ENCODE measurements at places on chromosomes 4 and X.

DNA sequence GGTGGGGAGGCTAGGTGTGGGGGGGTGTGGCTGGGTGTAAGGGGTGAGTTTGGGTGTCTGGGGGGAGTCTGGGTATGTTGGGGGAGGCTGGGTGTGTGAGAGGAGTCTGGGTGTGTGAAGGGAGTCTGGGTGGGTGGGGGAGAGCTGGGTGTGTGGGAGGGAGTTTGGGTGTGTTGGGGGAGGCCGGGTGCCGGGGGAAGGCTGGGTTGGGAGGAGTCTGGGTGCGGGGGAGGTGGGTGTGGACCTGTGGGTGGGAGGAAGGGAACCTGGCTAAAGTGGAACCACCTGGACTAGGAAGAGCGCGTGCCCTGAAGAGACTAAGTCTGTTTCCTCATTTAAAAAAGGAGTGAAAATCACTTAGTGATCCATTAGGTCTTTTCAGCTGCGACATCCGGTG is 18.3 kb downstream of the SPON2 start:
- no peak for DNase-seq

GRCh38 chrX:19017271-19017670 is 33.4 kb upstream of the PHKA2 start:
- DNase-seq, result no peak

- no peak for DNase-seq
Measured at GRCh38 chr4:112848911-112849310, 200.5 kb upstream of the ANK2 start.

DNA sequence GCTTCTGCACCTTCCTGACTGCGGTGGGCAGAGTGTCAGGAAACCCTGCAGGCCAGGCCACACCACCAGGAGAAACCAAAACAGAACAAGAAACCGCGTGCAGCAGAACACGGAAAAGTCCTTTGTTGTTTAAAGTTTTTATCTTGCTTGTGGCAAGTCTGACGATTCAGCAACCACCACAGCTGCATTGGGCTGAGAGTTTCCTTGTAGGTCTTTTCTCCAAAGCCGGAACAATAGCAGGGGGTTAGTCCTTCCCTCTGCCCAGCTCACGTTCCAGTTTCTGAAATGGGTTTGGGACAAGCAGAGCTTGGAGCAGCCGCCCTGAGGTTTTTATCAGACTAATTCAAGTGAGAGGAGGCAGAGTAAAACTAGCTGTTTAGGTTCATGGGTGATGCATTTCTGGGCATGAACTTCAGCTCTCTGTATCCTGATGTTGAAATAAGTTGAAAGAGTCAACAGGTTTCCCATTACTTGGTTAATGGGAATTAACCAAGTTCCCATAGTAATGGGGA is 216.9 kb downstream of the PTTG2 start:
- peak; percentile 20 for DNase-seq

DNA sequence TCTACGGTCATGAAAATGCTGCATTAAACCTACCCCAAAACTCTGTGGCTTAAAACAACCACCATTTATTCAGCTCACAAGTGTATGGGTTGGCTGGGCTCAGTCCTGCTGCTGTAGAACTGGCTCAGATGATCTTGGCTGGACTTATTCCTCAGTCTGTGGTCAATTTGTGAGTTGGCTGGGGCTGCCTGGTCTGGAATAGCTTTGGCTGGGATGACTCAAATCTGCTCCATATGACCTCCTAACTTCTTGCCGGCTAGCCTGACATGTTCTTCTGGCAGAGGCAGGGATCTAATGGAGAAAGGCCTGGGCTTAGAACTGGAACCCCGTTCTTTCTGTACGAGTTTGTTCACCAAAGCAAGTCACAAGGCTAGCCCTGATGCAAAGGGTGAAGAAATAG is 71.7 kb downstream of the CFAP299 start:
- no peak for DNase-seq

GRCh38 chr4:76504613-76505465 is 69.8 kb downstream of the SHROOM3 start:
- DNase-seq, result no peak

DNA sequence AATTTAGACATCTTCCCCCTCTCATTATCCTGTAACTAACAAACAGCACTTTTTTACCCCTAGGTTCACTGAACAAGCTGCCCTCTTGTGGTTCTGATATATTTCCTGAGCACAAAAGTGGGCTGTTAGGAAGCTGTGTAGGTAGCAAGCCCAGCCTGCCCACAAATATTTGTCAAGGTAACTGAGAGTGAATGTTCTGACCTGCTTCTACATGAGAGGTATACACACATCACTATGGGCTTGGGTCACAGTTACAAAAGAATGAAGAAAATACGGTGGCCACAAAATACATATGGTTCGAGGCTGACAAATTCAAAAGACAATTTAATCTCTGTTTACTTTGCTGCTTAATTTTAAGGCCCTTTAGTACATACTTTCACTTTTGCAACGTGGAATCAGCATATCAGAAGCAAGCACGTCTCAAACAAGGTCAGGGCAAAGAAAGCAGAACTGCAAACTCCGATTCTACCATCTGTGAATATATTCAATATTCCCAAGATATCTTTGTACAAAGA is 78.7 kb downstream of the RBM47 start:
- no peak for DNase-seq

GRCh38 chr4:10982305-10982704 is 297.7 kb upstream of the CLNK start:
- DNase-seq, result no peak

DNA sequence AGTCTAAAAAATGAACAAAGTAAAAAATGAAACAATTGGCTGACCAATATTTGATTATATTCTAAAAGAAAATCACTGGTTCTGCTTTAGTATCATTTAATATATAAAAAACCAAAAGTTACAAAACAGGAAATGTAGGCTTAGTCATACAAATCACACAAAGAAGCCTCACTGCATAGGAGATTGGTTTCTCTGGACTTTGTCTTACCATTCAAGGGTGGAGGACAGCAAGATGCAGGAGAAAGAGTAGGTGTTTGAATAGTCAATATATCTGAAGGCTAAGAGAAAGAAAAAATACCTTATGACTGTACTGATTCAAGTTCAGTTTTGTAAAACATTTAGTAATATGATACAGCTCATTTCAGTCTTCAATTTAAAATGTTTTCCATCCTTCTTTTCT is 28.6 kb upstream of the TAF9B start:
- no peak for DNase-seq

GRCh38 chr4:112451831-112452230 is 64.1 kb downstream of the NEUROG2 start:
- no peak for DNase-seq

DNA sequence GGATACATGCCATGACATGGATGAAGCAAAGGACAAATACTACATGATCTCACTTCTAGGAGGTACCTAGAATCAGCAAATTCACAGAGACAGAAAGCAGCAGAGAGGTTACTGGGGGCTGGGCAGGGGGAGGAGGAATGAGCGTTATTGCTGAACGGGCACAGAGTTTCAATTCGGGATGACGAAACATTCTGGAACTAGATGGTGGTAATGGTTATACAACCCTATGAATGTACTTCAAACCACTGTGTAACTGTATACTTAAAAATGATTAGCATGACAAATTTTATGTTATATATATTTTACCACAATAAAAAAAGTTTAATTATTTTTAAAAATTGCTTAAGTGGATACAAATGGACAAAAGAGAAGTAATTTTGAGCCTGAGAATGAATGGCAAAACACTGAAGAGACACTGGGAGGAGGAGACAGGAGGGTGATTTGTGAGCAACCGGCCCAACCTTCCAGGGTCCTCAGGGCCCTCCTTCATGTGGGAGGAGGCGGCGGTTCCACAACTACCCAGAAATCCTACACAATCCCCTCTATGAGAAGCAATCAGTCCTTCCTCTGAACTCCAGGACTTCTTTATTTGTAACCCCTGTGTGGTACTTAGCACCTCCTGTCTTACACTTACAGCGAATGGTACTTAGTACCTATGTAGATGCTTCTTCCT is 14.1 kb downstream of the ACSL1 start:
- DNase-seq, result no peak

GRCh38 chr4:80876810-80877209 is 153.7 kb upstream of the BMP3 start:
- no peak for DNase-seq

DNA sequence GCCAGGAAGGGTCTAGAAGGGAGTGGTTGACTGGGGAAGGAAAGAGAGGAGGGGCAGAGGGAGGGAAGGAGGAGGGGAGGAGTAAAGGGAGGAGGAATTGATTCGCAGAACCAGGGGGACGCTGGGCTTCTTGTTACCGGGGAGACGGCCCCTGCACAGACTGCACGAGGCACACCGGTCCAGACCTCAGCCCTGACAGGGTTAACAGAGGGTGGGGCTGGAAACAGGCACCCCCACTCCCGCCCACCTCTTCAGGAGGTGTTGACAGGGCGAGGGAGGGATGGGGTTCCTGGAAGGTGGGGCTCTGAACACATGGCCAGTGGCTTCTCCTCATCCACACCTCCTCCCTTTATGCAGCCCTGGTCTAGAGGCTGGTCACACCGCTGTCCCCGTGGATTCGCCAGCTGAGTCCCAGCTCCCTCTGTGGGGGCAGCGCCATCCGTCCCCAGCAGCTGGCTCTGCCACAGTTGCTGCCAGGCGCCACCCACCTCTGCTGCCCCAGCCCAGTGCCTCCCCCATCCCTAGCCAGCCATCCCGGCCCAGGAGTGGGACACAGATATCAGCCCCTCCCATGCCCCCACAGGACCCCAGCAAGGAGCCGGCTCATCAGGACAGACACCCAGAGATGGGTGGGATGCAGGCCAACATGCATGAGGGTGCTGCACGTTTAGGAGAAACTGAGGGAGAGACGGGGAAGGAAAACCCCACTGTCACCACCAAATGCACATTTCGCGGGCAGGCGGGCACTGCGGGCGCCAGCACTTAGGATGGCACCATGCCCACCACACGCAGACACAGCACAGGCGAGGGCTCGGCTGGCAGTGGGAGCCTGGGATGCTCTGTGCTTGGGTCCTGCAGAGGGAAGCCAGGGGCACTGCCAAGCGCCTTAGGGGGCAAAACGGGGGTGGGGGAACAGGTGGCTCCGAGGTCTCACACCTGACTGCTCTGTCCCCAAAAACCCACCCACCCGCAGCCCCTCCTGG is 87.6 kb downstream of the ABLIM2 start:
- no peak for DNase-seq

- no peak for DNase-seq
Measured at GRCh38 chrX:129058405-129058804, 464.9 kb downstream of the SMARCA1 start.

- no peak for DNase-seq
Measured at GRCh38 chr4:99161373-99162099, 17.4 kb upstream of the ADH4 start.

GRCh38 chr4:103934178-103934789 is 214.5 kb upstream of the TACR3 start:
- no peak for DNase-seq

- DNase-seq, result no peak
Measured at GRCh38 chr4:186826846-186827533, 103.3 kb upstream of the FAT1 start.

DNA sequence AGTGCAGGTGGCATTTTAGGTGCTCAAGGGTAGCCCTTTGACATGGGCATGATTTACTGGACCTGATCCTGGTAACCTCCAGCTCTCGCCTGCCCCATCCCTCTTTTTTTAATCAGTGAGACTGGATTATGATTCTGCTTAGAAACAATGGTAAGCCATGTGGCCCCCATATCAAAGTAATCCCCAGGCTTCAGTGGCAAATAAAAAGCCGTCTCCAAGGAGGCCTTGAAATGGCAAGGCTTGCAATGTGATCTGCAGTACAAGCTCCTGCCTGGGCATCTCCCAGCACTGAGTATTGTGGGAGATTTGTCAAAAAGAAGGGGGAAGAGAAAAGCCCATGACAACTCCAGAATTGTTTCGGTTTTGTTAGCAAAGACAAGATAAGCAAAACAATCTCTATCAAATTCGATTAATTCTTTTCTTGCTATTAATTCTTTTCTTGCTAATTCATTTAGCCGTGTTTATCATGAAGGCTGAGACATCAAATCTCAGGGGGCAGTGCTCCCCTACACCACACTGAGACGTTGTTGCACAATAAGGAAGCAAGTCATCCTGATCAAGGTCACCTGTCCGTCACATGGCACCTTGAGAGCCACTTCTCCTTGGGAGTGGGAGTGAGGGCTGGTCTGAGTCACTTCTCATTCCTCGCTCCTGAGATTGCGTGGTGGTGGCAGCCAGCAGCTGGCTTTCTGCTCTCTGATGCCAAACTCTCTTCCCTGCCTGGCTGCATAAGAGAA is 312.7 kb upstream of the GATB start:
- DNase-seq, result no peak

DNA sequence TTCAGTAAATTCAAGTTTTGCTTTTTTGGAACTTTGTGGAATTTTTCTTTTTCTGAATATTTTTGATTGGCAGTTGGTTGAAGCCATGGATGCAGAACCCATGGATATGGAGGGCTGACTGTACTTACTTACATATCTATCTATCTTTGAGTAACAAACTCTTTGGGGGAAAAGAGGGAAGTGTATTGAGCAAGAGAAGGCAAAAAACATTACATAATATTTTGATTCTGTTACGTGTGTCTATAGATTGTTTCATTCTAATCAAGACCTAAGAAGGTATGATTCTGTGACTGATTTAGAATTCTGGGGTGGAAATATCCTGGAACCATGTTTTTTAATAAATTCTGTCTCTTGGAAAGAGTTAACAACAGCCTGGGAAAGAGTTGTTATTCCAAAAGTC is 31.5 kb downstream of the GRSF1 start:
- DNase-seq, result no peak

GRCh38 chr4:164648849-164649212 is 105.1 kb upstream of the SMIM31 start:
- no peak for DNase-seq

DNA sequence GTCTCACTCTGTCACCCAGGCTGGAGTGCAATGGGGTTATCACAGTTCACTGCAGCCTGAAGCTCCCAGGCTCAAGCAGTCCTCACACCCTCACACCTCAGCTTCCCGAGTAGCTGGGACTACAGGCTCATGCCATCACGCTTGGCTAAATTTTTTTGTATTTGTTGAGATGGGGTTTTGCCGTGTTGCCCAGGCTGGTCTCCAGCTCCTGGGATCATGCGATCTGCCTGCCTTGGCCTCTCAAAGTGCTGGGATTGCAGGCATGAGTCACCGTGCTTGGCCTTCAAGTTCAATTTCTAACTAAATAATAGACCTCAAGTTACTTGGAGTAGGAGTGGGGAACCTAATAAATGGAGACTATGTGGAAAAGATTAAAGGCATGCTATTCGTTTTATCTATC is 48.9 kb downstream of the MND1 start:
- no peak for DNase-seq

DNA sequence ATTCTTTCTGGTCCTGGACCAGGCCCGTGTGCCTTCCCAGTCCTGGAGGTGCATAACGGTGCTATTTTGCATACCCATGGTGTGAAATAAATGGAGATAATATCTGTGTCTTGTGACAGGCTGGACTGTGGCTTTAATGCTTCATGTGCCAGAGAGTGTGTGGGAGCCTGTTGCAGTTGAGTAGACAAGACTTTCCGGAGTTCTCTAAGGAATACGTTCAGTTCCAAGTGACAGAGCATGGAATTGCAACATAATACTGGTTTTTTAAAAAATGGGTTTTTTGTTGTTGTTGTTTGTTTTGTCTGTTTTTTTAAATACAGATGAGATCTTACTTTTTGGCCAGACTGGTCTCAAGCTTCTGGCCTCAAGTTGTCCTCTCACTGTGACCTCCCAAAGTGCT is 74.0 kb downstream of the HPRT1 start:
- DNase-seq, result no peak
